ENCODE measurements at places on chromosomes 16 and 17.

GRCh38 chr17:42289611-42290181 lies 1.4 kb downstream of the STAT5A start:
- DNase-seq: peak; percentile 53

DNA sequence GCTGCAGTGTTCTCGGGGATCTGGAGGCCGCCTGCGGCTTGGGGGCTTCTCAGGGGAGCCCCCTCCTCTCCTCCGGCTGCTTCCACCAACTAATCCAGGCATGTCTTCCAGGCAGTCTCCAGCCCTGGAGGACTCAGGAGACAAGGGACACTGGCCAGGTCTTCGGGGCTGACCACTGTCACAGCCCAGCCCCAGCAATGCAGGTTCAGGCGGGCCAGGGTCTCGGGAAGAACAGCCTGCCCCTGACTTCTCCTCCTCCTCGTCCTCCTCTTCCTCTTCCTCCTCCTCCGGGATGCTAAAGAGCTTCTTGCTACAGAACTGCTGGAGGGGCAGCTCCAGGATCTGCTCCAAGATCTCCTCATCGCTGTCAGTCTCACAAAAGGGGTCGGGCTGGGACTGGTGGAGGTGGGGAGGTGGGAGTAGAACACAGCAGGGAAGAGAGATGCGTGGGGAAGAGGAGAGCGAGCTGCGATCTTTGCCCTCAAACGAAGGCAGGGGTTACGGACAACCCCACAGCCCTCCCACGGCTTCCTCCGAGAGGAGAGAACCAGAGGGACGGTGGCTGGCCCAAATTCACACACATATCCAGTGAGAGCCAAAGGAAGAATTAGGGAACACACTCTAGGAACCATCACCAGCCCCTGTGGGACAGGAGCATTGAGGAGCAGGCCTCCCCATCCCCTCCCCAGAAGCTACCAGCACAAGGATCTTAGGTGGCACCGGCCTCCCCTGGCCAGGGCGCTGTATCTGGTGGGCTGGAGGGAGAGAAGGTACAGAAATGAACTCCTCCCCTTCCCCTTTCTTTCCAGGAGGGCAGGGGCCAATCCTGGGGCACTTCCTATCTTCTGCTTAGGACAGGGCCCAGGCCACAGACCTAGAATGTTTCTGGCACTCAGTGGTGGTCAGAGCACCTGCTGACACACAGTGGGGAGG lies 19.3 kb downstream of the TSPOAP1 start:
- DNase-seq: no peak

GRCh38 chr17:7048968-7049367 lies 5.1 kb upstream of the SLC16A11 start:
- DNase-seq: no peak

DNA sequence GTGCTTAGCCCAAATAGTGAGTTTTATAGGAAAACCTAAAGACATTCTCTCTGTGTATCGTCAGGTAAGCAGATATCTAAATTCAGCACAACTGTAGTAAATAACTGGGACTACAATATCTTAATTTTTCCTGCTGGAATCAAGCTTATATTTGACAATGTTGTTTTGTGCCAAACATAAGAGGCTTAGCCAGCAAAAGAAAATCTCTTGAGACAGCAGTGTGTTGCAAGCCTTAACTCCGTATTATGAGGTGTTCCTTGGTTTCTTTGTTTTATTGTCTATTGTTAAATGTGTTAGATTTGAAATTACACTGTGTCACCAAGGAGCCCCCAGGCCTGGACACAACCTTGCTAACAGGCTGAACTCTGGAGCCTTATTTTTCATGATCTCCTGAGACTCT lies 1570.6 kb upstream of the GOT2 start:
- DNase-seq: no peak

DNA sequence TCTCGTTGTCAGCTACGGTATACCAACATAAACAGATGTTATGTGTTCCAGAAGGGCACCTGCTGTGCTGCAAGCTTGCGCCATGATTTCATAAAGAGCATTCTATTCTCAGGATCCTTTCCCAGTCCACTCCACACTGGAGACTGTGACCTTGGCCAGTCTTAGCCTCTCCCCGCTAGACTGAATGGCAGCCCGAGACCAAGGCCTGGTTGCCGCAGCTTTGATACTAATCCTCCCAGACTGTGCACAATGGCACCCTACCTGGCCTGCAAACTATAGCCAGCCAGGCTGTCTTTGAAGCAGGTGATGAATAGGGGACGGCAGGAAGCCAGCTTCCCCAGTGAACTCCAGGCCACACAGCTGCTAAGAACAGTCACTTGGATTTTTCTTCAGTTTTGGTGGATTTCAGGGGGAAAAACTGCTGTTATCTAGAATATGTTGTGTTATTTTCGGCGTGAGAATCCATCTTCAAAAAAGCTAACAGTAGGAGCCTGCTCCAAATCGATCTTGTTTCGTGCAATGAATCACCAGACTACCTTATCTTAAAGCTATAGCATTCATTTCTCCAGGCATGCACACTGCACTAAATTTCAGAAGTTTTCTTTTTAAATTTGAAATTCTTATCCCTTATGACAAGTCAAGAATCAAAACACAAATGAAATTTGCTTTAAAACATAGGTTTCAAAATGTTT lies 289.0 kb downstream of the CEP112 start:
- DNase-seq: no peak

- no peak for DNase-seq
Measured at GRCh38 chr16:80606221-80606766, 65.5 kb downstream of the DYNLRB2 start.

GRCh38 chr17:73489991-73490390 lies 154.3 kb downstream of the SDK2 start:
- no peak for DNase-seq

GRCh38 chr17:57623620-57624019 lies 121.5 kb downstream of the CCDC182 start:
- DNase-seq: no peak

DNA sequence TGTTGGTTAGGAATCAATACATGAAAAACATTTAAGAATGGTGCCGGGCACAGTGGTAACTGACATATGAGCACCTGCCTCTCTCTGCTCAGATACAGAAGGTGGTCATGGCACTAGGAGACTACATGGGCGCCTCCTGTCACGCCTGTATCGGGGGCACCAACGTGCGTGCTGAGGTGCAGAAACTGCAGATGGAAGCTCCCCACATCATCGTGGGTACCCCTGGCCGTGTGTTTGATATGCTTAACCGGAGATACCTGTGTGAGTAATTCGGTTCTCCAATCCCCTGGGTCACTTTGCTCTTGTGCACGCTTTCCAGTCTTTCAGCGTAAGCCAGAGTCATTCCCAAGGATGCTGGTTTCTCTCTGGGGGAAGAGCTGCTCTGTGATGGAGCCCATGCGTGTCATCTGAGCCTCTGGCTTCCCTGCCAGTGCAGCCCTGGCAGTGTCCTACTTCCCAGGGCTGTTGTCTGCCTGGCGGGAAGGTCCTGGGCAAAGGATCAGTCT lies 3.0 kb upstream of the CD68 start:
- DNase-seq: no peak

DNA sequence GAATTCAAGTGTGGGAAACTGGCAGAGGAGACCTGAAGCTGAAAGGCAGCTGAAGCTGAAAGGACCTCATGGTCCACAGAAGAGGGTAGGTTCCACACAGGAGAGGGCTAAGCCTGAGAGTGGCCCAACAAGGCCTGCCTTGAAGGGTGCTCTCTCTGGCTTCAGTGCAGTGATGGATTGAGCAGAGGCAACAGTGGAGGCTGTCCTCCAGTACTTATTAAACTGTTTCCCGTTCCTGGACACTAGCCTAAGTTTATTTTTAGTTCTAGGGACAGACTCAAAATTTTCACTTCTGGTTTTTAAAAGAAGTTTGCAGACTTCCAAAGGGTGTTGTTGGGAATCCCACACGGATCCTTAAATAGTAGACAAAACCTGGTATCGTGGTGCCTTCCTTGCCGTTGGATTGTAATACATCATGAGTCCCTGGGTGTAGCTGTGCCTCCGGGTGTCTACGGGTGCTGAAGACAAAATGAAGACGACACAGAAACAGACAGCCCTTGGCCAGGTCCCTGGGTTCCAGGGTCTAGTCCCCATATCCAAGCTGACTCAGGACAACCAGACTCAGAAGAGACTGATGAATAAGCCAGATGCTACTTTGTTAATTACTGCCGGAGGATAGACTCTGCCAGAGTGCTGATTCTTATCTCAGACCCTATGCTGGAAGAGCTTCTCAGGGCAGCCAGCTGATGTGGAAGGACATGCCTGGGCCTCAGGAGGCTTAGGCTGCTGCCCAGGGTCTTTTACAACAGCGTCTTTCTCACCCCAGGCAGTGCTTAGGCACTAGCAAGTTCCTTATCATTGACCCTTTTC lies 7.1 kb upstream of the CMTM4 start:
- no peak for DNase-seq

- DNase-seq: no peak
Measured at GRCh38 chr17:29584452-29585079, 4.9 kb downstream of the GIT1 start.

GRCh38 chr17:15957608-15958307 lies 12.8 kb downstream of the ADORA2B start:
- DNase-seq: no peak

- DNase-seq: no peak
Measured at GRCh38 chr17:50375858-50376538, 3.0 kb downstream of the EME1 start.

DNA sequence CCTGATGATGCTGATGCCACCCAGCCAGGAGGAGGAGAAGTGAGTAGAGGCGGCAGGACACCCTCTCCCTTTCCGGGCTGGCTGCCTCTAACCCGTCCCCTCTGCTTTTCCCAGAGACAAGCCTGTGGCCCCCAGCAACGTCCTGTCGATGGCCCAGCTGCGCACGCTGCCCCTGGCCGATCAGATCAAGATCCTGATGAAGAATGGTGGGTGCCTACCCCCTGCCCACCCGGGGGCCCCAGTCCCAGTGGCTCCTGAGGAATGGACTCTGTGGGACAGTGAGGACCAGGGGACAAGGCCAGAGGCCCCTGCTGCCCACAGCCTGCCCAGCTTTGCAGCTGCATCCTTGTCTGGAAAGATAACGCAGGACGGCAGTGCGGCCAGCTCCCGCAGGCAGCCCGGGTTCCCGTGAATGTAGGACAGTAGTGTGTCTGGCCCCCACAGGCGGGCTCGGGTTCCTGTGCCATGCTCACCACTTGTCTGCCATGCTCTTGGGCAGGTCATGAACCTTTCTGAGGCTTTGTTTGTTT lies 19.9 kb downstream of the POLR3E start:
- no peak for DNase-seq

GRCh38 chr16:62642677-62643076 lies 606.4 kb upstream of the CDH8 start:
- no peak for DNase-seq

DNA sequence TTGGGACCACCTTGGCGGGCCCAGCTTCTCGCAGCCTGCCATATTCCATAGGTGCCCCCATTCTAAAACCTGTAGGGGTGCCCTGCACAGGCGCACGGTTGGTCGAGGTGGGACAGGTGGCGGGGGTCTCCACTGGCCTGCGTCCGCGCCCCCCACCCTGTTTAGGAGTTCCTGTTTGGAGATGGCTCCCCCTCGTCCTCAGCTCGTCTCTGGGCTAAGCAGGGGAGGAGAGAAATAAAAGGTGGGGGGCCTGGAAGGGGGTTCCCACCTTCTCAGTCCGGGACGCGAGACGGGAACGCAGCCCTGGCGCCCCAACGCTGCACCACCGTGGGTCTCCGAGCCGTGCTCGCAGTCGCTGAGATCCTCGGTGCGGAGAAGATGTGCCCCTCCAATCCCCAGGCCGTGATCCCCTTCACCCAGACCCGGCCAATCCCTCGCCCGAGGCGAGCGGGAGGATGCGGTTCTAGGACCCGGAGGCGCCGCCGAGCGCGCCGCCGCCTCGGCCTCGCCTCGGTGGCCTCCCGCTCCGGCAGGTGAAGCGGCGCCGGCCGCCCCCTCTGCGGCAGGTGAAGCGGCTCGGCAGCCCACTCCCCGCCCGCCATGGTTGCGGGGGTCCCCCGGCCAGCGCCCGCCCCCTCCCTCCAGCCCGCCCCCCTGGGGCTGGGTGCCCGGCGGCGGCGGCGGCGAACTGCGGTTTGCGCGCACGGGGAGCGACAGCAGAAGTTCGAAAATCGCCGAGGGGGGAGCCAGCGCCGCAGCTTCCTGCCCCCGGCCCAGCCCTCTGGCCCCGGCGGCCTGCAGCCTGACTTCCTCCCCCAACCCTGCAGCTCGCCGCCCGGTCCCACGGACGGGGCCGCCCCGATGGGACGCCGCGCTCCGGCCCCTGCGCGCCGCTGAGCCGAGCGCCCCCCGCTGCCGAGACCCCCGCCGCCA lies at the start of gene FMNL1:
FMNL1 (plus strand) TSS at position 805 of the 933 bp plus-strand sequence. CDS start 240 bp downstream, outside the sequence.
- peak; percentile 53 for DNase-seq

GRCh38 chr16:87963400-87963799 lies 12.2 kb downstream of the BANP start:
- DNase-seq: peak; percentile 69

DNA sequence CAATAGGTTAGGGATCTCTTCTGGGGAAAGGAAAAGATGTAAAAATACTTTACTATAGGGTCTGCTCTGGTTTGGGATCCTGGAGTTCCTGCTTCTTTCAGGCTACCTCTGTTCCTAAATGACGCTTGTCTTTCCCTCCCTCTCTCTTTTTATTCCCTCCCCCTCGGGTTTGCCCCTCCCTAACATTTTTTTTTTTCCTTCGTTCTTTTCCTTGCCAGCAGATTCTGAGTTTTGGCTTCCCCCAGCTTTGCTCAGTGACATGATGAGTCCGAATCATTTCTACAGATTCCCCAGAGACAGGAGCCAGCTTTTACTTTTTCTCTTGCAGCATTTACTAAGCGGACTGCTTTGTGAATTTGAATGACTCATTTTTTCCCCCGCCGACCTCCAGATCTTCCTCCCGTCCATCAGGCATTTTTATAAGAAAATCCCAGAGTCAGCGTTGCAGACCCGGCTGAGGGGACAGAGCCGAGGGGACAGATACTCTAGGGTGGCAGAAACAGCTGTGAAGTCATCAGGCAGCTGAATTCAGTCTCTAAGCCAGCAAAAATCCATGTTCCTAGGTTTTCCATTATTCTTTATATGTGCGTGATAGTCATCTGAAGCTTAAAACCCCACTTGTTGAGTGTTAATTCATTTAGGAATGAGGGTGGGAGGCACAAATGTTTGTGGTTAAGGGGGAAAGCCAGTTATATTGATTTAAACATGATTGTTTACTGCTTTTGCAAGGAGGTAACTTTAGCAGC lies at the start of gene TMEM100:
TMEM100 (minus strand) TSS at position 123 of the 746 bp plus-strand sequence. CDS start 1,794 bp downstream, outside the sequence.
- DNase-seq: no peak

DNA sequence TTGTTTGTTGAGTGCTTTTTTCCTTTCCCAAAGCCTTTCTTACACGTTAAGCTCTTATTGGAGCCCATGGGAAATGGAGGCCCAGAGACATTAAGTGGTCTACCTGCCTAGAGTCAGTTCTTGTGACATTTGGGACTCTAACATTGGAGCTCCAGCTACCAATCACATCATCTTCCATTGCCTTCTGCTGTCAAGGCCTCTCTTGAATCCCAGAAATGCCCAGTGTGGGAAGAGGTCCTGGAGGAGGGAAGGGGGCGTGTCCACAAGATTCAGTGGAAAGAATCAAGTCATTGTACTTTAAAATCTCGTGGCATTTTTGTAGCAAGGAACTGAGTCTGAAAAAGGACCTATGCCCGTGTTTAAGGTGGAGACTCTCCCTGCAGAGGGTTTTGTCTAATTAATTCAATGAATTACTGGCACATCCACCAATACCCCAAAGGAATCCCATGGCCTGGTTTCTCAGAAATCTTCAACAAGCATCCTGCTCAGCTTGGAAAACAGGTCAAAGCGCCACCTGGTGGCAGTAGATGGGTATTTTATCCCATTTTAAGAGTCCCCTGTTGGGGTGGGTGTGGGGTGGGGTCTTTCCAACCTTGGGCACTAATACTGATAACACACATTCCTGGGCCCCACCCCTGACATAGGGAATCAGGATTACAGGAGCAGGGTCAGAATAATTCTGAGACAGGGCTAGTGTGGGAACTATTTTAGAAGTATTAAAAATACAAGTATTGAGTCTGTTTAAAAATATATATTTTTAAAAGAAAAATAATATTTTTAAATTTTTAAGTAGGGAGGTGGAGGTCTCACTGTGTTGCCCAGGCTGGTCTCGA lies 24.6 kb downstream of the GPT2 start:
- peak; percentile 45 for DNase-seq

Data from stimulated activated CD4-positive, alpha-beta T cell treated with anti-CD3 and anti-CD28 coated beads, Interleukin-12 subunit alpha, Interleukin-12 subunit beta, amount 100 ng/mL, for 48 hours (primary cell).